Hypothalamus (tissue), 51 donors: ENCODE measurements at places on chromosomes 16 and 17.

DNA sequence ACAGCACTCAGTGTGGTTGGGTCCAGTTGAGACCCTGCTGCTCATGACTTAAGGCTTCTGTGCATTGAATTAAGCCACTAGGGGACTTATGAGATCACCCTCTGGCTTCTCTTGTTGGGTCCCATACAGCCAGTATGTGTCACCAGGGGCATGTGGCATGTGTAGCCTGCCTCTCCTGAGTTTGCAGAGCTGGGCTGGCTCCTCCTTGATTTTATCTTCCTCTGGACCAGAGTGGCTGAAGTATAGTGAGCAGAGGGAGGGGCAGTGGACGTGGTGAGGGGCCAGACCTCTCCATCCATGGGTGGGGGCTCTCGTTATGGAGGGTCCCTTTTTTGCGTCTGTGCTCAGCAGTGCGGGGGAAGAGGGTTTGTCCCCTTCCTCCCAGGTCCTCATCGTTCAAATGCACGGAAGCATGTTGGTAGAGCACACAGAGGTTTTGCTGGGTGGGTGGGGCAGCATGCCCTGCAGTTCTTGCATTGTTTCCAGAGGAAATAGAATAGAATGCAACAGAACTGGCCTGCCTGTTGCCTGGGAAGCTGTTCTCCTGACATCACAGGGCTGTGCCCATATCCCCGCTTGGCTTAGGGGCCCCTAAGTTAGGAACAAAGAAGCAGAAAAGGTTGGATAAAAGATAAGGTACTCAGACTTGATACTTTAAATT is 77.4 kb downstream of the SPECC1 start:
- no peak for DNase-seq

- DNase-seq = no peak
Observed at GRCh38 chr17:57187391-57187790, 68.9 kb upstream of the MSI2 start.

GRCh38 chr17:43924558-43924957 is 17.2 kb upstream of the MPP2 start:
- DNase-seq = no peak

DNA sequence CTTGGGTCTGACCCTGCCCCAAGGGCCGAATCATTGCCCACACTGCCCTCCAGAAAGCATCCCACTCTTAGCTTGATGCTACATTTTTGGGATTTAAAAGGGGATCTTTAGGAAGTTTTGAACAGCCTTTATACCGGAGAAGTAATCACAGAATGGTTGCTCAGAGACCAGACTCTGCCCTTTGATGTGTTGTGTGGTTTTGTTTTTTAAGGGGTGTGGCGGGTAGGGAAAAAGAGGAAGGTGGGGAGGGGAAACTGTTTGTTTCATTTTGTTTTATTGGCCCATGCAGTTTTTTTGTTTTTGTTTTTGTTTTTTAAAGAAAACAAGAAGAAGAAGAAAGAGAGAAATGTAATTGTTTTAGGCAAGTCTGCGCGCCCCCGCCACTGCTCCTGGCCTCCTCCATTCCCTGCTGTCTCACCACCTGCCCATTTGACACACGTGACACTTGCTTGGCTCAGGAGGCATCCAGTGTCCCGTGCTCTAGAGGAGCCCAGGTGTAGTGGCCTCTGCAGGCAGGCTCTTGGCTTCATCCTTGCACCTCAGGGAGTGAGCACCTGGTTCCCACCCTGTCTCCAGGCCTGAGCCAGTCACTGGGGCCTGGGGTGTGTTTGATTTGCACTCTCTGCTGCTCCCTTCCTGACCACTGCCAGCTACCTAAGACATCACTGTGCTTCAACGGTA is 35.7 kb downstream of the GNAO1 start:
- DNase-seq = no peak

- DNase-seq = peak; percentile 53
Observed at GRCh38 chr17:40177275-40177874, at the start of gene RAPGEFL1. Gene RAPGEFL1 (plus strand): TSS chr17:40177470. CDS start chr17:40177862, 392 bp downstream.

DNA sequence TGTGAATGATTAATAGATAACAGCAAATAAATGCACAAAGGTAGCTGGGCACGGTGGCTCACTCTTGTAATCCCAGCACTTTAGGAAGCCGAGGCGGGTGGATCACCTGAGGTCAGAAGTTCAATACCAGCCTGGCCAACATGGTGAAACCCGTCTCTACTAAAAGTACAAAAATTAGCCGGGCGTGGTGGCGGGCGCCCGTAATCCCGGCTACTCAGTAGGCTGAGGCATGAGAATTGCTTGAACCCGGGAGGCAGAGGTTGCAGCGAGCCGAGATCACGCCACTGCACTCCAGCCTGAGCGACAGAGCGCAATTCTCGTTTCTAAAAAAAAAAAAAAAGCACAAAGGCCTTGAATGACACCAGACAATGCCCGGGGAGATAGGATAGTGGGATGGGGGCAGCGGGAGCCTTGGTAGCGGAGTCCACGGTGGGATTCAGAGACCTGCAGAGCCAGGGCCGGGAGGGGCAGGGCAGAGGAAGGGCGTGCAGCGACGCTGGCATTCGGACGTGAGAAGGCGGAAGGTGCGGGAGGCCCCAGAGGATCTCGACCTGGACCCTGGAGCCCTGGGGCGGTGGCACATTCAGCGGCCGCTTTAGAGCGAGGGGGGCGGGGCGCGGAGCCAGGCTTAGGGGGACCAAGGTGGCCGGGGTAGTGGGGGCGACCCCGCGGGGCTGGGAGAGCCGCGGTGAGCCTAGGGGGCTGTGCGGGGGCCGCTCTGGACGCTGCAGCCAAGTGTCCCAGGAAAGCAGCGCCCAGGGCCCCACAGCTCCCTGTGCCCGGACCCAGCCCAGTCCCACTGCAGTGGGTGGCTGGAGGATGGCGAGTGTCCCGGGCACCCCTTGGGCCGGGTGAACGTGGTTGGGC is 999 bp upstream of the FLYWCH2 start:
- no peak for DNase-seq

GRCh38 chr17:16926061-16926511 is 45.8 kb downstream of the TNFRSF13B start:
- DNase-seq = no peak

- no peak for DNase-seq
Observed at GRCh38 chr17:58318065-58318481, 10.5 kb downstream of the TSPOAP1 start.

DNA sequence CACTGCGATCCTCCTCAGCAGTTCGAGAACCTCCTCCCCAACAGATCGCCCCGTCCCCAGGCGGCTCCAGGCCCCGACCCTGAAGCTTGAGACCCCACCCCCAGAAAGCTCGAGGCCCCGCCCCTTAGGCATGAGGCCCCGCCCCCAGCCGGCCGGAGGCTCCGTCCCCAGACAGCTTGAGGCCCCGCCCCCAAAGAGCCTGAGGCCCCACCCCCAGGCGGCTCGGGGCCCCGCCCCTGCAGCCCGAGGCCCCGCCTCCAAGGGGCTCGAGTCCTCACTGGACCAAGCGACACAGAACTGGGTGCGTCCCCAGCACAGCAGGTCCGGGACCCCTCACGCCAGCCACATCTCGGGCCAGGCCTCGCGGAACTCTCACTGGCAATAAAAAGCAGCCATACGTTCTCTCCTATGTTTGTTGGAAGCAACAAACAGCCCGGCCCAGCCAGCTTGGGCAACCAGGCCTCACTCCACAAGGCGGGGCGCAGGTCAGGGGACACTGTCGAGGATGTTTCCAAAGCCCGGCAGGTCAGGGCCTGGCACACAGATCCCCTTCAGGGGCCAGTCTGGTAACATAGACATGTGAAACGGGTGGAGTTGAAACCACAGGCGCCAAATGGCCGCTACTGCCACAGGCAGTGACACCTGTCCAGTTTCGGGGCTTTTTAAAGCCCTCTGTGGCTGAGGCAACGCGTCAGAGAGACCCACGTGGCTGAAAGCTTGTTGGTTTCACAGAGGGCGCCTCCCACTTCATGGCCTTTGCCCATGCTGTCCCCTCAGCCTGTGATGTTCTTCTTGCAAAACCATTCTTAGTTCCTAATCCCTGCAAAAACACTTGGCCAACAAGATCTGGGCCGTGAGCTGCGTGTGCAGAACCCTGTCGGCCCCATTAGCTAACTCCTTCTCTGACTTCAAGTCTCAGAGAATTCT is 224.2 kb downstream of the PARN start:
- no peak for DNase-seq

DNA sequence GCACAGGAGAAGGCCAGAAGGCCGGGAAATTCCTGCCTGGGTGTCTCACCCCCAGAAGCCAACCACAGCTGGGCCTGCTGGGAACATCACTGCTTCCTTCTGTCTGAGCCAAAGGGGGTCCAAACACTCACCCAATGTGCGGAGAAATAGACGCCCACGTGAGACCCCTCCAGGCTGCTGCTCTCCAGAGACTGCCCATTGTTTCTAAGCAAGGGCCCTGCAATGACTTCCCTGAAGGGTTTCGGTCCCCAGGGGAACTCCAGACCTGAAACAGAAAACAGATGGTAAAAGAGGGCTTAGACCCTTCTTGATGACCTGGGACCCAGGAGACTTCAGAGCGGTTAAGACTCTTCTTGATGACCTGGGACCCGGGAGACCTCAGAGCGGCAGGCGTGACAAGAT is 41.3 kb downstream of the MRM3 start:
- no peak for DNase-seq

DNA sequence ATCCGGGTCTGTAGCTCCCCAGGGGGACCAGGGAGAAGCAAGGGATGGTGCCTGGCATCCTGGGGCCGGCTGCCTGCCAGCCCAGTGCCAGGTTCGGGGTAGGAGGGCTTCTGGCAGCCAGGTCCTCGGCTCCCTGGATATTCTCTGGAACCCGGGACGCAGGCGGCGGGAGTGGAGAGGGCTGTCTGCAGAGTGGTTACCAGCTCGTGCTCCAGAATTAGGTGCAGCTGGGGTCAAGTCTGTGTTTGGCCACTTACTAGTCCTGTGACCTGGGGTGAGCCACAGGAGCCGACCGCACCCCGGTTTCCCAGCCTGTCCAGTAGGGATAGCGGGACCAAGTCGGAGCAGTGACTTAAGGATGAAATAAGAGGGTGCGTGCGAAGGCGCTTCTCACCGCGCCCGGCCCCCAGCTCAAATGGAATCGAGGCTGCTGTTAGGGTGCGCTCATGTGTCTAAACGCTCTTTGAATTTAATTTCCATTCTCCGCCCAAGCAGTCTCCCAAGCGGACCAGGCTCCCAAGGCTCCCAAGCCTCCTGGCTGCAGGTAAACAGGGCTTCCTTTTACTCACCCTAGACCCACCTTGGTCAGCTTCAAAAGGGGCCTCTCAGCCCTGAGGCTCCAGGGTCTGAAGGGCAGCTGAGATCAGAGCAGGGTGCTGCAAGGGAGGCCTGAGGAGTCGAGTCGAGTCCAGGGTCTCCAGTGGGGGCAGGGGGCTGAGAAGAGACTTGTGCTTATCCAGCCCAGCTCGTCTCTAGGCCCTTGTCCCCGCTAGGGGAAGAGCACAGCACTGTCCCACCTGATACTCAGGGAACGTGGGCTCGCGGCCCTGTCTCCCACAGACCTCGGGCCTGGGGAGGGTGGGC is 28.3 kb upstream of the ZNF469 start:
- DNase-seq = no peak

GRCh38 chr16:53014287-53014686 is 38.4 kb downstream of the CHD9NB start:
- no peak for DNase-seq

- DNase-seq = no peak
Observed at GRCh38 chr17:14434506-14434905, 133.6 kb downstream of the HS3ST3B1 start.

DNA sequence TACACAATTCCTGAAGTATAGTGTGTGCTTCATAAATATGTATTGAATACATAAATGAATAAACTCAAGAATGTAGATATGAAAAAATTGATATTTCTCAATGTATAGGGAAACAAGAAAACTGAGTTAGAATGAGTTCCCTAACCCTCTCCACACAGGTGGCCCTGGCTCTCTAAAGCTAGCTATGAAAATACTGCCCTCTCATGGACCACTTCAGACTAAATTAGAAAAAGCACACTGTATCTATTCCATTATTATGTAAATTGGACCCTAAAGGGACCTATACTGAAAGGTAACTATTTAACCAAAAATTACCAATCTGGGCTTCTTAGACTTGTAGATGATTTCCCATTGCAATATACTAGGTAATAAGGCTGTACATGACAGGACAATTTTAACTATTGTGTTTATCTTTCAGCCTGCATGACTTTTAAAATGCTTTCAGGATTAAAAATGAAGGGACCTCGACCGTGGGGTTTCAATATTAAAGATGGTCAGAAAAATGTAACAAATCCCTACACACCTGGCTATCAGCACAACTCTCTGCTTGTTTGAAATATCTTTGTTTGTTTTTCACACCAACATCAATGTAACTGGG is 672.5 kb upstream of the KIF2B start:
- DNase-seq = no peak

DNA sequence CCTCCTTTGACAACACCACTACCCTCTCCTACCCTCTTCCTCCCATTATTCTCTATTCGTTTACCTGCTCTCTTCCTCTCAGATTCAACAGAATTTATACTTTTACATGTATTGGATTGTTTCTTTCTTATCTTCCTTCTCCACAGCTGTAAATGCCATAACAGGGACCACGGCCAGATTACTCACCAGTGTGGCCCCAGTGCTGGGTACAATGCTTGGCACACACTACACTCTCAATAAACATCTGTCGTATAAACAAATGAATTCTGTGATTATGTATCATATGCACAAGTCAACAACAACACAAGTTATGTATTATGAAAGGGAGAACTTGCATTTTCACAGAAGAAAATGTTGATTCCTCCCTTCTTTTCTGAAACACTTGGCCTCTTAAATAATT is 20.0 kb downstream of the AARSD1 start:
- DNase-seq = no peak

- no peak for DNase-seq
Observed at GRCh38 chr17:13953841-13954240, 115.5 kb upstream of the COX10 start.

DNA sequence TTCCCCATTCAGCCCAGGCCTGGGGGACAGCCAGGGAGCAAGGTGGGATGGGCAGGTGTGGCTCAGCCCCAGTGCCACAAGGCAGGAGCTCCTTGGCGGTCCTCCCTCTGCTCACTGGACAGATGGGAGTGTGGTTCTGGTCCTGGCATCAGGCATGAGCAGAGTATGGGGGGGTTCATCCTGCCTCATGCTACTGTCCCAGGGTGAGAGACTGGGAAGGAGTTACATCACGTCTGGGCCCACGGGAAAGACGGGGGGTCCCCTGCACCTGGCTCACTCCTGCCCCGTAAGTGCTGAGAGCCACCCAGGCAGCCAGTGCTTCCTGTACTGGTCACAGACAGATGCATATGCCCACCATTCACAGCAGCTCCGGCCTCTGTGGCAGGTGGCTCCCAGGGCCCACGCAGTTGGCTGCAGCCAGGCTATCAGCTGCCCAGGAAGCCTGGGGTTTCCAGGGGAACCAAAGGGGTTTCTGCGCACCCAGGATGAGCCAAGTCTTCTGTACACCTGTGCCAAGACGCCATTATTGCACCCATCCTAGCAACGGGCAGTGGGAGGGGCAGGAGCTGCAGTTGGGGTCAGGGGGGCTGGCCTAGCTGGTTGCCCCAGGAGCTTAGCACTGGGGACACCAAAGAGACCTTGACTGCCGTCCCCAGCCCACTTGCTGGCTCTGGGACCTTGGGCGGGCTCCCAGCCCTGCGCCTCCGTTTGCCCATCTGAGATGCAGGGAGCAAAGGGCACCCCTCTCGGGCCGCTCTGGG is 1.9 kb downstream of the BAIAP3 start:
- DNase-seq = no peak
